ENCODE measurements at places on chromosomes 13 and 19.

DNA sequence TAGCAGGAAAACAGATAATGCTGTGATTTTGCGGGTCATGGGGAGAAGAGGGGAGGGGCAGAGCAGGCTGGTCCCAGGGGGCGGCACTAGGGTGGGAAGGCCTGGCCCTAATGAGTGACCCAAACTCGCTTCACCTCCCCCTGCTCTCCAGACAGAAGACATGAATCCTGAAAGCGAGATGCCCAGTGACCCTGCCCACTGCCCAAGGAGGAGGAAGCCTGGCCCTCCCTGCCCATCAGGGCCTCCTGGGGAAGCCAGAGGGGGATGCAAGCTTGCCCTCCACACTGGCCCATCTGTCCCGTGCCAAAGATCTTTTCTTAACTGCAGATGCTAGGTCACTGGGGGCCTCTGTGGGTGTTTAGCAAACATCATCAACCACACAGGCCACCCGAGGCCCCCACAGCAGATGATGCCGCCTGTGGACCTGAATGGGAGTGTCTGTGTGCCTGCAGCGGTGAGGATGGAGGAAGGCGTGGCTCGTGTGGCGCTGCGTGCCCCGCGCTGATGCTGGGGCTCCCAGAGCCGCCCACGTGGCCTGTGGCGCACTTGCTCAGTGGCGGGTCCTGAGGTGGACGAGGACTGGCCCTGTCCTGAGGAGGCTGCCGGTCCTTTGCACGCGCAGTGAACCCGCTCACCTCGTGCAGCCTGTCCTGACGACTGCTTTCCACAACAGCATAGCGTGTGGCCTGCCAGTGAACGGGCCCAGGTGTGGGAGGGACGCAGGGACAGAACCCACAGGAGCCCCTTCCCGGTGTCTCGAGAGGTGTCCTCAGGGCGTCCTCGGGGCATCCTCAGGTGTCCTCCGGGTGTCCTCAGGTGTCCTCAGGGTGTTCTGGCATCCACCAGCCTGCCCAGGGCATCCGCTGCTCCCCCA is 80.5 kb upstream of the MCF2L start:
- no peak for DNase-seq

DNA sequence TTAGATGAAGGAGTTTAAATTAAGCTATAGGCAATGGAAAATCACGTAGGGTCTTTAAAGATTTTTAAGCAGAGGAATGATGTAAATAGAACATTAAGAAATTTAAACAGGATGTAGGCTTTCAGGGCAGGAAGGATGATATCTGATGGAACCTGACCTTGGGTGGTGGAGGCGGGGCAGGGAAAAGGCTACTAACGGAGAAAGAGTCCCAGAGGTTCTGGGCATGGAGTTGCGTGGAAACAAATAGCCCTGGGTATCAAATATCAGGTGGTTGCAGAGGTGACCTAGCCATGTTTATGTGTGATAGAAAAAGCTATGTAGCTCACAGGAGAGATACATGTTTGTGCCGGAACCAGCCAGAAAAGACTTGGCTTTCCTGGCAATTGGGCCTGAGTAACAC is 7.8 kb upstream of the CDK8 start:
- no peak for DNase-seq

DNA sequence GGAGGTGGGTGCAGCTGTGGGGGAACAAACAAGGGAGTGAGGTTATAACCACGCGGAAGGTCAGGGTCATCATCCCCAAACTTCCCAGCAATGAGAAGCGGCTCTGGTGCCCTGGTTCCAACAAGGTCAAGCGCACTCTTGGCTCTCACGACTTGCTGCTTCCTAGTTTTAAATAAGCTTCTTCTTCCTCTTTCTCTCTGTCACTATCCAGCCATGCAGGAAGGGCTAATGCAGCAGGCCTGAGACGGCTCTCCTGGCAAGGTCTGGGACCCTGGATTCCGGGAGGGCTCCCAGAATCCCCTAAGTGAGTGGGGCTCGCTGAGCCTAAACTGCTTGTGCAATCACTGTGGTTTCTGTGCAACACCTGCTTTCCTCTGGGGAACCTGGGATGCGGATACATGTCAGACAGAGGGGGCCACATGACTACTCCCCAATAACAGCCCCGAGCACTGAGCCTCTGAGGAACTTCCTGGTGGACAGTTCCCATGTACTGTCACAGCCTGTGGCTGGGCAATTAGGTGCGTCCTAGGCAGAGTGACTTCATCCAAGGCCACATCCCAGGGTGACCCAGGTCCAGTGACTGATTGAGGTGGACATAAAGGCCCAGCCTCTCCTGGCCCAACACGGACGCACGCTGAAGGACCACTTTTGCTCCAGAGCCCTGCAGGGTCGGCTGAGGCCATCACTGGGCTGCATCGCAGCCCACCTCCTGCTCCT is 24.2 kb downstream of the VRK3 start:
- DNase-seq, result no peak

DNA sequence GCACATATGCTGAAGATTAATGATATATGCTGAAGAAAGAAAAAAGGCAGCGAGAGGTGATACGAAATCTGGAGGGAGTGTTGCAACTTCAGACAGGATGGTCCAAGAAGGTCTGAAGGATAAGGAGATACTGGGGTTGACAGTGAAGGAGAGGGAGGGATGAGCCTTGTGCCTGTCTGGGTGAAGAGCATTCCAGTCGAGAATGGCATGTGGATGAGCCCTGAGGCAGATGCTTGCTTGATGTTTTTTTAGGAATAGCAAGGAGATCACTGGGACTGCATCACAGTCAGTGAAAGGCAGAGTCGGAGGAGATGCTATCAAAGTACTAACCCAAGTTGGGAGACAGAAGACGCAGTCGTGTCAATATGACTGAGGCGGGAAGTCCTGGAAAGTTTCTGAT is 13.3 kb upstream of the LAIR2 start:
- DNase-seq, result no peak

GRCh38 chr13:37929308-37929707 is 59.7 kb upstream of the TRPC4 start:
- no peak for DNase-seq

All from activated CD4-positive, CD25-positive, alpha-beta regulatory T cell treated with anti-CD3 and anti-CD28 coated beads, Interleukin-2, amount 50 U/mL, for 72 hours (primary cell).